ENCODE measurements at places on chromosomes 12 and 14. TPM values are rescaled to one million over a fixed set of nuclear protein-coding genes. Genes with fewer than 3 reads are reported as not detected.

- no peak overlapping the region for H3K4me3 ChIP-seq
- DNase-seq = no peak
- no peaks in the 10 kb centered on the region for H3K4me1 ChIP-seq
- H3K27ac ChIP-seq = no peak overlapping the region
Observed at GRCh38 chr12:122635471-122635870, 67.7 kb downstream of the HCAR2 start.

PLCZ1 gene
- not detected for total RNA-seq

MYL2 gene
- total RNA-seq = 0.48 TPM

- no peak overlapping the region for H3K4me3 ChIP-seq
- DNase-seq = no peak
- no peaks in the 10 kb centered on the region for H3K27me3 ChIP-seq
- H3K36me3 ChIP-seq = no peaks in the 10 kb centered on the region
Observed at GRCh38 chr12:126083926-126084325, 1018.7 kb downstream of the AACS start.

PTPRO gene
- total RNA-seq = 0.12 TPM

DNA sequence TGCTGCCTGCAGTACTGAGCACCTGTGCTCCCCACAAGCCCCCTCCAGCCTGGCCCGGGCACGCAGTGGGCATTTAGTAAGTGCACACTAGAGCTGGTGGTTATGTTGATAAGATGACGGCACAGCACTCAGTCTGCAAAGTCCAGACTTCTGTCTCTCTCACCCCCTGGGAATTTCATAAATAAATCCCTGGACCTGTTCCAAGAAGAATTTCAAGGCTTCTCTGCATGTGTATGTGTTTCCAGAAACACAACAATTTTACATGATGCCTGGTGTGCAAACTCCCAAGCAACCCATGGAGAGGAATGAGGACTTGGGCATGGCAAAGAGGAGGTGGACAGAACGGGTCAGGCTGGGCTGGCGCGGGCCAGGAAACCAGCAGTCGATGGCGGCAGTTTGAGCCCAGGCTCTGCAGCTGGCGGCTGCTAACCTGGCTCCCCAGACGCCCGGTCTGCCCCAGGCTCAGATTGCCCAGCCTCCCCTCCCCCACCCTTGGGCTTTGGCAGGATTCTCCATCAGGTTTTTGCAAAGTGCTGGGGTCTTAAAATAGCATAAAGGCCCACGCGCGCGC lies 10.4 kb upstream of the ACVR1B start:
- no peaks in the 10 kb centered on the region for H3K4me1 ChIP-seq
- H3K27me3 ChIP-seq = peaks cover 5% of the 10 kb centered on the region
- no peaks in the 10 kb centered on the region for H3K36me3 ChIP-seq
- no peak overlapping the region for H3K27ac ChIP-seq
- DNase-seq = no peak

TGM1 gene
- 3.8 TPM for total RNA-seq

KRT72 gene
- not detected for total RNA-seq

KRT78 gene
- total RNA-seq = not detected

DNA sequence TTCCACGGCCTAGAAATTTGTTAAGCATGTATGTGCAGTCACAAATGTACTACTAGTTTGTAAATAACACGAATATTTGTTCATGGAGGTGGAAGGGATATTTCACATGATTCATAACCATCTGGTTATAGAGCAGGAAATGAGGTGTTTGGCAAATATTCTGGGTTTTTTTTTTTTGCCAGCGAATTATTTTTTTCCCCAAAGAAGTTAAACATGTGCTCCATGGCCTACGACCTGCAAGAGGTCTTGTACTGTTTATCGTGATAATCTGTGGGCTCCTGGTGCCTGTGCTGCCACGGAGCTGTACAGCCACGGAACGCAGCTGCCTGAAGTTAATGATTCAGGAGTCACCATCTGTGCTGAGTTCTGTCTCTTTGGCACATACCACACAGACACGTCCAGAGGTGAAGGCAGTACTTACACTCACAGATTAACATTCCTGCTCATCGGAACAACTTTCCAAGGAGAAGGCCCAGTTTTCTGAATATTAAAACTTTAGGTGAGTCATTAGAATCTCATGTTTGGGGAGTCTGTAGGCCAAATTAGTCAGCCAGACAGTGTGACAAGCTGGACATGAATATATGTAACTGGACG lies 156.3 kb downstream of the TMX1 start:
- H3K4me1 ChIP-seq = peaks cover 44% of the 10 kb centered on the region
- peak; percentile 99 for DNase-seq
- H3K36me3 ChIP-seq = no peaks in the 10 kb centered on the region
- no peak overlapping the region for H3K4me3 ChIP-seq

- H3K27ac ChIP-seq = no peak overlapping the region
- no peak overlapping the region for H3K4me3 ChIP-seq
- H3K27me3 ChIP-seq = no peaks in the 10 kb centered on the region
- no peaks in the 10 kb centered on the region for H3K36me3 ChIP-seq
Observed at GRCh38 chr14:105890474-105891220, 364.3 kb downstream of the TMEM121 start.

RDH16 gene
- total RNA-seq = 0.32 TPM

LRTM2 gene
- total RNA-seq = not detected

DNA sequence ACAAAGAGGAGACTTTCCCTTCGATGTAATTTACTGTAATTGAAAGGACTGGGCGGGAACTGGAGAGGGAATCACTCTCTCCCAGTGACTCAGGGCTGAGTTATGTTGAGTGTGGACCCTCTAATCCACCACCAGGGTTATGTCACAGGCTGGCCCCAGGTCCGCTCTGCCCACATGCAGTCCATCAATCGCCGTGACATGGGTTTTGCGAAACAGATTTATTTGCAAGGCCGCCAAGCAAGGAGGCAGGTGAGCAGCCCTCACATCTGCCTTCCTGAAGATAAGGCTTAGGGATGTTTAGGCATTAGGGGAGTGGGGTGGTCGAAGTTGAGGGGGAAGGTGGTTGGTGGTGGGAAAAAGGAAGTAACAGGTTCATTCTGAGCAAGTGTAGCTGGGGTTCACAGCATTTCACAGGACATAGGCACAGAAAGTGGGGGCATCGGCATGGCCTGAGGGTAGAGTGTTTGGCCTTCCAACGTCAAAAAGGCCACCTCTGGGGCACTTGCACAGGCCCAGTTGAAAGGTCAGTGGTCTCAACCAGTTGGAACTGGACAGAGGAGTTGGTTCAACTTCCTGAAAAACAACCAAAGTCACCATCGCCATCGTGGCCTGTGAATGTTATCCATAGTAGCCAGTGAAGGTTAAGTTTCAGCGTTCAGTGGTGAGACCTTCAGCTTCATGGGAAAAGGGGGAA lies 66.9 kb downstream of the DNAH10 start:
- no peaks in the 10 kb centered on the region for H3K4me1 ChIP-seq
- no peaks in the 10 kb centered on the region for H3K36me3 ChIP-seq
- H3K27me3 ChIP-seq = no peaks in the 10 kb centered on the region
- no peak for DNase-seq
- no peak overlapping the region for H3K4me3 ChIP-seq

DNA sequence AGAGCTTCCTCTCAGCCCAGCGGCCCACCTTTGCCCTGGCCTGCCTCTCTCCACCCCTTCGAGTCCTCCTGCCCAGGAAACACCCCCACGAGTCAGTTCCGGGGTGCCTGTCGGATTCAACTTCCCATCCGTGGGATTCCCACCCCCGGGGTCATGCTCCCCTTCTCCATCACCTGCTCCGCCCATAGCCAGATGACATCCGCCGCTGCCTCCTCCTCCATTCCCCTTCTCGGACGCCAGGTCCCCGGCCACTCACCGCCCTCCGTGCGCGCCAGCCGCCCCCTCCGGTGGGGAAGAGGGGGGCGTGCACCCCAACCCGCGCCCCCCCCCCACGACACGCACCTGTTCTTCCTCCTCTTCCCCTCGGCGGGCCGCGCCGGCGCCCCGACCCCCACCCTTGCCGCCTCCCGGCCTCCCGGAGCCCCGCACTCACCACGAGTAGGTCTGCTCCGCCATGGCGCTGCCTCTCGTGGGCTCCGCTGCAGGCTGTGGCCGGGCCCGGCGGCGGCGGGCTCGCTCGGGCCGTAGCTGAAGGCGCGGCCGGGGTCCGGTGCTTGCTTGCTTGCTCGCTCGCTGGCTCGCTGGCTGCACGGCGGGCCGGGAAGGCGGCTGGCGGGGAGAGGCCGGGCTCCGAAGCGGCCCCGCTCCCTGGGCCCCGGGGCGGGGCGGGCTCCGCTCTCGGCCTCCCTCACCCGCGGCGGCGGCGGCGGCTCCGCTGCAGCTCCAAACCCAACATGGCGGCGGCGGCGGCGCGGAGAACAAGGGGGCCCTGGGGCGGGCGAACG lies 554 bp downstream of the SPPL3 start:
- peak overlapping the region; percentile 42 for H3K27ac ChIP-seq
- no peaks in the 10 kb centered on the region for H3K36me3 ChIP-seq
- peak overlapping the region; percentile 70 for H3K4me3 ChIP-seq
- no peak for DNase-seq
- H3K4me1 ChIP-seq = peaks cover 14% of the 10 kb centered on the region
- no peaks in the 10 kb centered on the region for H3K27me3 ChIP-seq

- H3K27me3 ChIP-seq = peaks cover 93% of the 10 kb centered on the region
- DNase-seq = no peak
- H3K36me3 ChIP-seq = no peaks in the 10 kb centered on the region
- no peak overlapping the region for H3K4me3 ChIP-seq
- H3K4me1 ChIP-seq = no peaks in the 10 kb centered on the region
- H3K27ac ChIP-seq = no peak overlapping the region
Observed at GRCh38 chr12:114404083-114404925, 1.6 kb downstream of the TBX5 start.

DNA sequence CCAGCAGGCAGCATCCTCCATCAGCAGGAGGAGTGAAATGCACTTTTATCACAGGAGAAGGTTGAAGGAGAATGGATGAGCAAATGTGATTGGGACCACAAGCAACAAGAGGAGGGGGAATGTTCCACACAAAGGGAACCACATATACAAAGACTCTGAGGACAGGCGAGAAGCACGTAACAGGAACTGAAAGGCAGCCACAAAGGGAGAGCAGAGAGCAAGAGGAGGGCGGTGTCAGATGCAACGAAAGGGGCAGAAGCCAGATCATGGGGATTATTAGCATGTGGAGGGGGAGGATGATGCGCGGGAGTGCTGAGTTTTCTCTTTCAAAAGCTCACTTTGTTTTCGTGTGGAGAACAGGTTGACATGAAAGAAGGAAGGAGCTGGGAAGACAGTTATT lies 241.1 kb downstream of the SPTSSA start:
- no peak overlapping the region for H3K27ac ChIP-seq
- peaks cover 2% of the 10 kb centered on the region for H3K27me3 ChIP-seq
- no peak for DNase-seq
- H3K4me1 ChIP-seq = no peaks in the 10 kb centered on the region
- H3K4me3 ChIP-seq = no peak overlapping the region

GRCh38 chr12:110993434-110993833 lies 73.1 kb upstream of the MYL2 start:
- no peak overlapping the region for H3K4me3 ChIP-seq
- H3K36me3 ChIP-seq = no peaks in the 10 kb centered on the region
- H3K4me1 ChIP-seq = no peaks in the 10 kb centered on the region
- no peak for DNase-seq
- H3K27ac ChIP-seq = no peak overlapping the region

DNA sequence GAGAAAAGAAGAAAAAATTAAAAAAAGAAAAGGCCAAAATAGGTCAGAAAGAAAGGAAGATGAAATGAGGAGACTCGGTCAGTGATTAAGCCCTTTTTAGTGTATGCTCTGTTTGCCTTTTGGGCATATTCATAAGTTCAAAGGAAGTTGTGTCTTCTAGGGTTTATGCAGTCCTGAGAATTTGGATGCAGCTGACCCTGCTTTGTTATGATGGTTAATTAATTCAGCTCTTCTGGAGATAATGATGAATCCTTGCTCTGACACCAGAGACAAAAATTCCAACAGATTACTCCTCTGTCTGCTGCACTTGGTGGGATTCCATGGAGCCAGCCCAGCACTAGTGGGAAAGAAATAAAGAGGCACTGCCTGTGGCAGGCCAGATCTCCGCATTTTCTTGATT lies 4.5 kb upstream of the SLC7A8 start:
- peaks cover 6% of the 10 kb centered on the region for H3K27me3 ChIP-seq
- H3K4me1 ChIP-seq = peaks cover 12% of the 10 kb centered on the region
- DNase-seq = no peak
- H3K27ac ChIP-seq = no peak overlapping the region

GRCh38 chr14:71668186-71668912 lies 263.9 kb upstream of the RGS6 start:
- no peak overlapping the region for H3K4me3 ChIP-seq
- DNase-seq = peak; percentile 68
- H3K27ac ChIP-seq = no peak overlapping the region
- H3K27me3 ChIP-seq = no peaks in the 10 kb centered on the region
- H3K36me3 ChIP-seq = peaks cover 15% of the 10 kb centered on the region
- H3K4me1 ChIP-seq = peaks cover 29% of the 10 kb centered on the region

- H3K4me1 ChIP-seq = no peaks in the 10 kb centered on the region
- no peak overlapping the region for H3K27ac ChIP-seq
- no peak overlapping the region for H3K4me3 ChIP-seq
- no peaks in the 10 kb centered on the region for H3K36me3 ChIP-seq
- H3K27me3 ChIP-seq = no peaks in the 10 kb centered on the region
Observed at GRCh38 chr14:42523666-42524065, 917.0 kb downstream of the LRFN5 start.

PNMA1 gene
- total RNA-seq = 74.3 TPM

OVCH1 gene
- not detected for total RNA-seq

GRCh38 chr12:91672130-91672529 lies 473.5 kb downstream of the BTG1 start:
- H3K4me3 ChIP-seq = no peak overlapping the region
- no peaks in the 10 kb centered on the region for H3K27me3 ChIP-seq
- no peaks in the 10 kb centered on the region for H3K36me3 ChIP-seq
- DNase-seq = no peak
- no peaks in the 10 kb centered on the region for H3K4me1 ChIP-seq

GRCh38 chr12:14289601-14290000 lies 75.9 kb upstream of the ATF7IP start:
- H3K27ac ChIP-seq = no peak overlapping the region
- H3K36me3 ChIP-seq = no peaks in the 10 kb centered on the region
- no peaks in the 10 kb centered on the region for H3K27me3 ChIP-seq
- DNase-seq = no peak
- no peak overlapping the region for H3K4me3 ChIP-seq

- H3K4me3 ChIP-seq = no peak overlapping the region
- no peak overlapping the region for H3K27ac ChIP-seq
- H3K36me3 ChIP-seq = no peaks in the 10 kb centered on the region
- H3K27me3 ChIP-seq = no peaks in the 10 kb centered on the region
- no peaks in the 10 kb centered on the region for H3K4me1 ChIP-seq
Observed at GRCh38 chr14:79201564-79202207, 1009.6 kb downstream of the DIO2 start.

DNA sequence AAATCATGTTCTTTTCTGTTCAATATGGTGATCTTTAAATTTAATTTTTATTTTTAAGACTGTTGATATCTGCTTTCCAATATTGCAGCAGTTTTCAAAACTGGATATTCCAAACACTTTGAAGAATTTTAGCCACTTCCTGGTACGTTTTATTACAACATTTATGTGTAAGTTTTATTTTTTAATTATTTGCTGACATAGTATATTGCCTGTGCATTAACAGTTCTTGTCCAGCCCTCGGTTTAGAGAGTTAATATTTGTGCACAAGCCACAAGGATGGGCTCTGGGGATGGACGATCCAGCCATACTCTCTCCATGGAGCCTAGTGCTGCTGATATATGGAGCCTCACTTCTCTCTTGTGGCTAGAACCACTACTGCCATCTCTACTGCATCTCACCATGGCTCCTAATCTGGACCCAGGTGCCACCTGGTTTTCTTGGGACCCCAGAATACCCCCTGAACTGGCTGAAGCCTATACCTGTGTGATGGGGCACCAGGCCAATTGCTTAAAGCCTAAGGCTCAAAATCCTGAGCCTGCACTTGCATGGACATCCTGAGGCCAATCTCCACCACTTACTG lies 262.5 kb downstream of the RASSF9 start:
- no peaks in the 10 kb centered on the region for H3K36me3 ChIP-seq
- H3K4me1 ChIP-seq = no peaks in the 10 kb centered on the region
- no peak overlapping the region for H3K27ac ChIP-seq
- no peaks in the 10 kb centered on the region for H3K27me3 ChIP-seq
- DNase-seq = no peak
- no peak overlapping the region for H3K4me3 ChIP-seq

Data from astrocyte (in vitro differentiated cells and primary cell).